Type B pancreatic cell (in vitro differentiated cells): ENCODE measurements at places on chromosomes 5 and 9. TPM values are rescaled to one million over a fixed set of nuclear protein-coding genes. Genes with fewer than 3 reads are reported as not detected.

DNA sequence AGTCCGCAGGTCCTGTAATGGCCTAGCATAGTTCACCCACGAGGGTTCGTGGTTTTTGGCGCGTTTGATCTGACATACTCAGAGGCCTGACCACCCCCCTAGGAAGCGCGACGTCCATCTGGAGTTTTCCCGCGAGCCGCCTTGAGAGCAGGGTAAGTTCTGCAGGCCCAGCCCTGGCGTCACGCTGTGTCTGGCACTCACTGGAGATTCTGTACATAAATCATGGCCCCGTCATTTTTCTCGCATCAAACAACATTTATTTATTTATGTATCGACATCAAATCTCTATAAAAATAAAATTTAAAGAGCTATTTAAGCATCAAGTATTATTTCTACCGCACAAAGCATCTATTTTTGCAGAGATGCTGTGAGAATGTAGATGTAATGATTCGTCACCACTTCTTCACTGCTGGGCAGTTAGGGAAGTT lies 437 bp upstream of the TRIM41 start:
- DNase-seq: no peak

DNA sequence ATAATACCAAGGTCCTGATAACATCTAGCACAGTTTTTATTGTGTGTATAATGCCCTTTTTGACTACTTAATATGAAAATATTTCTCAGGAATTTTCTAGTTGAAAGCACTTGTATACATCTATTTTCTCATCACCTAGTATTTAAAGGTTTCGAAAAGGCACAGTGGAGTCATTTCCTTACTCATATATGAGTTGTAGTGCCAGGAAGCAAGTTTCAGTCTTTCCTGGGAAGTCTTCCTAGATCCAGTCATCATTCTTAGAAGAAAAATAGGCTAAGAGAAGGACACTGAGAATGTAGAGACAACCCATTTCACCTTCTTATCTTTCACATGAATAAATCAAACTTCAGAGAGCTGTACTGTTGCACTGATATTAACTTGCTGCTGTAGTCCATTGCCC lies 70.2 kb downstream of the SLC25A46 start:
- no peak for DNase-seq

DNA sequence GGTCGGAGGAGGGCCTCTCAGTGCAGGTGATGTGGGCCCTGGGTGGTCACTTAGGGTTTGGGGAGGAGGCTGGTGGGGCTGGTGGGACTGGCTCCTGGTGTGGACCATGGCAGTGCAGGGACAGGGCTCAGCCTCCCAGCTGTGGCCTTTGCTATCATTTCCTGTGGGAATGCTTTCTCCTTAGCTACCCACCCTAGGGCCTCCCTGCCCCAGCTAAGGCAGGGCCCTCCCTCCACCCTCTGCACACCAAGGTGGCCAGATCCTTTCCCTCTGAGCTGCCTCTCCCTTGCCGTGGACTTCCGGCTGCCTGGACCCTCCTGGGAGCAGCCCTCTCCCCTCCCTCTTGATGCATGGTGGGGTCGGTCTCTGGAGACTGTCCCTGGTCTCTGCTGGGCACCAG lies 22.7 kb upstream of the ARSI start:
- DNase-seq: no peak

DNA sequence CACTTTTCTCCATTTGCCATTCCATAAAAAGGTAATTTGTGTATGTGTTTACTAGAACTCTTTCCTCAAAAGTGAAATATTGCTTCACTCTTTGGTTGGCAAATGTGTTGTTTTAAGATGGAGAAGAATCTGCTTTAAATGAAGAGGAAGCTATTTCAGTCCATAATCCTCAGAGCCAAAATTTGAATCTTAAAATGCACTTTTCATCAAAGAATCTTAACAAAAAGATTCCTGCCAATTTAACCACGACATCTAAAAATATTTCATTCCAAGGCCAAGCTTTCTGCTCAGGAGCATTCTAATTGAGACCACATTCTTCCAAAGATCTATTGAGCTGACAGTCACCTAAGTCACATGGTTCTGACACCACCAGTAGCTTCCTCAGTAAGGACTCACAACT lies 7.5 kb downstream of the GABRB2 start:
- no peak for DNase-seq

GRCh38 chr9:133238851-133239532 lies 29.9 kb upstream of the OBP2B start:
- no peak for DNase-seq

GRCh38 chr5:52892242-52892878 lies 96.8 kb upstream of the ITGA2 start:
- no peak for DNase-seq

GRCh38 chr9:115988701-115989100 lies 164.9 kb upstream of the PAPPA start:
- DNase-seq: no peak

- no peak for DNase-seq
These were observed 107.0 kb upstream of the NUDT12 start for GRCh38 chr5:103669615-103670014.

GRCh38 chr9:116060631-116061030 lies 93.0 kb upstream of the PAPPA start:
- no peak for DNase-seq

GRCh38 chr9:84478996-84479395 lies 138.4 kb upstream of the SLC28A3 start:
- no peak for DNase-seq

DNA sequence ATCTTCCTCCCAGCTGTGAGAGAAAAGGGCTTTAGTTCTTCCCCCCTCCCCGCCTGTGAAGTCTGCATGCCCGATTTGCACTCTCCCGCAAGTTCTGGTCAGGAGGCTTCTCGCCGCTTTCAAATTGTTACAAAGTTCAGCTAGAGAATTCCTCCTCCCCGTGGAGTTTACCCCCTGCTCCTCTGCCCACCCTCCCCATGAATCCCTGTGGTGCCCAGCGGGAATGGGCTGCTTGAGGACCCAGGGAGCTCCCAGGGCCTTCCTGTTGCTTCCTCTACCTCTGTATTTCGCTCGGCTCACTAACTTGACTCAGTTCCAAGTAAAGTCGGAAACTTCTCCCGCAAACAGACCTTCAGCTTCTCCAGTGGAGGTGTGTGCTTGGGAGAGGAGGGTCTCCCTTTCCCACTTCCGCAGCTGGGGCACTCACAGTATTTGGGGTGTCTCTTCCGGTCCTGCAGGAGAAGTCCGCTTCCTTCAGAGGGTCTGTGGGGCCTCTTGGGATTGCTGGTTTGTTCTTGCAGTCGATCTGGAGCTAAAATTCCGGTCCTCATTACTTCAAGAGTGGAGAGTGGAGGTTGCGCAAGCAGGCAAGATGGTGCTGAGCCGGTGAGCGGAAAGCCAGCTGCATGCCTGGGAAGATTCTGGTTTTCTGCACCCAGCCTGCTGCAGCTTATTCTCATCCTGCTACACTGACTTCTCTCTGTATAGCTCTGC lies 97.8 kb downstream of the ADAMTS12 start:
- no peak for DNase-seq

GRCh38 chr9:134035041-134036039 lies 10.1 kb downstream of the BRD3OS start:
- DNase-seq: no peak

- DNase-seq: no peak
These were observed 4.9 kb upstream of the SH3PXD2B start for GRCh38 chr5:172458976-172459782.

GRCh38 chr9:123724211-123724796 lies 205.6 kb downstream of the DENND1A start:
- DNase-seq: no peak

GRCh38 chr9:22452415-22453010 lies 5.9 kb downstream of the DMRTA1 start:
- no peak for DNase-seq

PCDHGA8 gene
- 1.3 and 2.1 TPM in 2 replicates for total RNA-seq

NR2F1 gene
- 6.6 and 126 TPM in 2 replicates for total RNA-seq

PHF24 gene
- 0.19 and 0.88 TPM in 2 replicates for total RNA-seq

ZNF618 gene
- 23.7 and 51.5 TPM in 2 replicates for total RNA-seq

FGD3 gene
- total RNA-seq: 5.5 and 8.4 TPM in 2 replicates

LCN9 gene
- 1.1 and 2.0 TPM in 2 replicates for total RNA-seq

C1QTNF2 gene
- total RNA-seq: 0.21 and 0.31 TPM in 2 replicates
